Glomerular endothelial cell (primary cell): ENCODE measurements at places on chromosomes 11 and 22.

GRCh38 chr11:116638463-116638862 lies 134.3 kb downstream of the BUD13 start:
- DNase-seq = no peak

GRCh38 chr22:49966041-49966773 lies 5.6 kb downstream of the PIM3 start:
- DNase-seq = no peak

DNA sequence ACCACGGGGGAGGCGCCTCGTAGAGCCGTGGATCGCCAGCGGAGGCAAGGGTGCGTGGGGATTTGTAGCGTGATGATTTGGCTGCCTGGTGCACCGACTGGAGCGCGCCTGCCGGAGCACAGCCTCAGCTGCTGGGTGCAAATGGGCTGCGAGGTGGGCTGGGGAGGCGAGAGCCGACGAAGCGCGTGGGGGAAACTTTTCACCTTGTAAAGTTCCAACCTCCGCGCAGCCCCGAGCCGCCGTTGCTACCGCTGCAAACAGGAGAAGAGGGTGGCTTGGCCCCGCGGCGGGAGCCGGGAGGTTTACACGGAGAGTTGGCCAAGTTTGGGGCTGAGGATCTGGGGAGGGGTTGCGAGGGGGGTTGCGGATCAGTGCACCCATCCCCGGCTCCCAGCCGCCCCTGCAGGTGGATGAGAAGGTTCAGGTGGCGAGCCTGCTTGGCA lies 528 bp downstream of the FAT3 start:
- no peak for DNase-seq

GRCh38 chr11:108512708-108513107 lies 14.5 kb upstream of the POGLUT3 start:
- DNase-seq = no peak

GRCh38 chr11:12139144-12139881 lies 28.9 kb downstream of the MICAL2 start:
- no peak for DNase-seq

- DNase-seq = no peak
Measured at GRCh38 chr11:68014157-68014946, 4.2 kb downstream of the ALDH3B1 start.

GRCh38 chr22:26800858-26801257 lies 143.5 kb downstream of the MIAT start:
- DNase-seq = no peak

GRCh38 chr11:113345978-113346377 lies 31.6 kb downstream of the TTC12 start:
- no peak for DNase-seq

DNA sequence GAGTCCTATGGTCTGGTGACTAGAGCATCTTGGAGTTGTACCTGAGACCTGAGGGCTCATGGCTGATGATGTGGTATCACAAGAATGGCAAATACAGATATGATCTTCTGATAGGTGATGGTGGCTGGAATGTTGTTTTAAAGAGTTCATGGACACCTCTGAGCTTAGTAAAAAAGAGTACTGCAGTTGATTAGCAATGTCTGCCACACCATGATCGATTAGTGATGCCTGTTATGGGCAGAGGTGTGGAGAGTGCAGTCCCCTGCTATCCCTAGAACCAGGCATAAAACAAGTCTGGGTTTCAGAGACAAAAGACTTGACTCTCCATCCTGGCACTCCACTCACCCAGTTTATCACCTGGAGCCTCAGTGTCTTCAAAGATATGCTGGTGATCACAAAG lies 1.4 kb upstream of the BATF2 start:
- DNase-seq = no peak

GRCh38 chr22:45640941-45641621 lies 30.6 kb upstream of the ATXN10 start:
- no peak for DNase-seq

DNA sequence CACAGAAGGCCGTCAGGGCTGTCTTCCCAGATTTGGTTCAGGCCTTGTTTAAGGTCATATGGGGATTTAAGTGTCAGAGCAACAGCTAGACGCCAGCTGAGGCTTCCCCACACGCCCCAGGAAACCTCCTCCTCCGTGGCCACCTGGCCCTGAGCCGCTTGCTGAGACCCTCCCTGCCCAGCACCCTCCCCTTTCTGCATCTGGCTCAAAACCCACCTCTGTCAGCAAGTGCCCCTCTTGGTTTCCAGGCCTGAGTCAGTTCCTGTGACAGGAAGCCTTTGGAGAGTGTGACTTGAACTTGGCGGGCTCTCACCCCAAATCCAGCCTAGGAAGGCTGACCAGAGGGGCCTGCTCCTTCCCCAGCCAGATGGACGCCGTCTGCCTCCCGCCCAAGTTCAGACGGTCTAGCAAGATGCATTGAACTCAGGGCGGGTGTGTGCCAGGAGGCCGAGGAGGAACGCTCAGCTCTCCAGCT lies 561 bp downstream of the FXYD2 start:
- no peak for DNase-seq

DNA sequence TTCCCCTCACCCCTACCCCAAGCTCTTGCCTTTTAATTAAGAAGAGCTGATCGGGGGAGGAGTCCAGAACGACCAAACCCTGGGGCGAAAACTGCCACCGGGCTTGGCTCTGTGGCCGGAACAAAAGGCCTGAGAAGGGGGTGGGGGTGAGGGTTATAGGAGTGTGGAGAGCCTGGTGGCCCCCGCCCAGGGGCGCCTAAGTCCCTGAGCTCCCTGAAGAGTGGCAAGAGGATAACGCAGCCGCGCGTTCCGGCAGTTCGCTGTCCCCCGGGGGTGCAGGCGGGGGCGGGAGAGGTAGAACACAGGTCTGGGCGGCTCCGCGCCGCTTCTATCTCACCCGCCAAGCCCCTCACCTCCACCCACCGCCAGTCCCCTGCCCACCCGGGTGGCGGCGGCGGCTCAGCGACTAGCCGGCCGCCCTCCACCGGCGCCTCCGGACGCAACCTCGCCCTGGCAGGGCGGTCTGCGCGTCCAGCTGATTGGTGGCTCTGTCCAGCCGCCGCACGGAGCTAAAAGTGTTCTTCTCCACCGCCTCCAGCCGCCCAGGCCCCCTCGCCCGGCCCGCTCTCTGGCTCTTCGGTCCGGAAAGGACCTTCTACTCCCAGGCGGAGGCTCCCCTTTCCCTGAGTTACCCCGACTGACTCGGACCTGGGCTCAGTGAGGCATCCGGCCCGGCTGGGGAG lies 18.7 kb upstream of the BDNF start:
- DNase-seq = no peak

DNA sequence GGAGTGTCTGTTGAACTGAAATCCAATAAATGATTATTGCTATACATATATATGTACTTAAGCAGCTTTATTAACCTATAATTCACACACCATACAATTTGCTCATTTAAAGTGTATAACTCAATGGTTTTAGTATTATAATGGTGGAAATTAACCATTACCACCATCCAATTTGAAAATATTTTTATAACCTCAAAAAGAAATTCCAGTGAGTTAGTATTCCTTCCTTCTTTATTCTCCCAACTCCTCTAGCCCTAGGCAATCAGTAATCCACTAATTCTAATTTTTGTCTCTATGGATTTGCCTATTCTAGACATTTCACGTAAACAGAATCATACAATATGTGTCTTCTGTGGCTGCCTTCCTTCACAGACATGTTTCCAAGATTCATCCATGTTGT lies 64.8 kb downstream of the MAPK1 start:
- no peak for DNase-seq

DNA sequence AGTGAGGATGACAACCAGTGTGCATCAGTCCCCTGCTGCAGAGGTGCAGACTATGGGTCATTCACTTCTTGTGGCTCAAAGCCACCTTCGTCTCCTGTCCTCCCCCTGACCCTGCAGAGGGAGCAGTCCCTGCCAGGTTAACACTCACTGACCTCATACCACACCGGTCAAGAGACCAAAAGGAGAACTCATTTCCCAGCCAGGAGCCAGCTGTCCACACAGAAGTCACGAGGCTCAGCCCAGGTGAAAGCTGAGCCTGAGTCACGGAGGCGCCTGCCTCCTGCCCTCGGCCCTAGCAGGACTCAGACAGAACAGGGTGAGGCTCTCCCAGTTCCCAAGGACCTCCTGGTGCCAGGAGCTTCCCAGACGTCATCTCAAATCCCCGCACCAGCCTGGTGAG lies 103.7 kb downstream of the MN1 start:
- no peak for DNase-seq

GRCh38 chr11:115896084-115896483 lies 391.9 kb upstream of the CADM1 start:
- no peak for DNase-seq

- no peak for DNase-seq
Measured at GRCh38 chr11:1779806-1780699, 16.3 kb upstream of the CTSD start.

DNA sequence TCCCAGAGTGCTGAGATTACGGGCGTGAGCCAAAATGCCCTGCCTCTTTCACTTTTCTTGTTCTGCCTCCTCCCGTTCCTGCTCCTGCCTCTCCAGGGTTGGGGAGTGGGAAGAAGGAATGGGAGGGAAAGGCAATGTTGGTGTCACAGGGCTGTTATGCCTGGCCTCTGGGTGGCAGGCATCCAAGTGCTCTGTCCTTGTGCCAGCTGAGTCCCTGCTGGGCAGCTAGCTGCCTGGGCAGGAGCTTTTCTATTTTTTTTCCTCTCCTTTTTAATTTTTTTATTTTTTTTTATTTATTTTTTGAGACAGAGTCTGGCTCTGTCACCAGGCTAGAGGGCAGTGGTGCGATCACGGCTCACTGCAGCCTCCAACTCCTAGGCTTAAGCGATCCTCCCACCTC lies 4.1 kb upstream of the SAC3D1 start:
- no peak for DNase-seq

GRCh38 chr11:50044647-50045046 lies 12.0 kb downstream of the OR4C45 start:
- DNase-seq = no peak

DNA sequence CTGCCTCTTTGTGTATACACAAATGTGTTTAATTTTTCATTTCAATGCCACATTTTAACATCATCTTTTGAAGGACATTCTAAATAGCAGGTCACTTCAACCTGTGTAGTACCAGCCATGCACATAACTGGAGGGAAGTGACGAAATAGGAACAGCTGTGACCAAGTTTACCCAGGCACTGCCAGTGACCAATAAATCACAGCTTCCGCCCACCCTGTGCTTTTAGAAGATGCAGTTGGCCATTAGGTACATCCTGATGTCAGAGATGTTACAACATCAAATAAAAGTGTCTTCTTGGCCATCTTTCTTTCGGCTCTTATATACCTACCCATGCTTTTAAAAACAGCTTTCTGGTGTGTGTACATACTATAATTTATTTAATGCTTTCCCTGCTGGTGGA lies 7.8 kb downstream of the LDLRAD3 start:
- DNase-seq = no peak

DNA sequence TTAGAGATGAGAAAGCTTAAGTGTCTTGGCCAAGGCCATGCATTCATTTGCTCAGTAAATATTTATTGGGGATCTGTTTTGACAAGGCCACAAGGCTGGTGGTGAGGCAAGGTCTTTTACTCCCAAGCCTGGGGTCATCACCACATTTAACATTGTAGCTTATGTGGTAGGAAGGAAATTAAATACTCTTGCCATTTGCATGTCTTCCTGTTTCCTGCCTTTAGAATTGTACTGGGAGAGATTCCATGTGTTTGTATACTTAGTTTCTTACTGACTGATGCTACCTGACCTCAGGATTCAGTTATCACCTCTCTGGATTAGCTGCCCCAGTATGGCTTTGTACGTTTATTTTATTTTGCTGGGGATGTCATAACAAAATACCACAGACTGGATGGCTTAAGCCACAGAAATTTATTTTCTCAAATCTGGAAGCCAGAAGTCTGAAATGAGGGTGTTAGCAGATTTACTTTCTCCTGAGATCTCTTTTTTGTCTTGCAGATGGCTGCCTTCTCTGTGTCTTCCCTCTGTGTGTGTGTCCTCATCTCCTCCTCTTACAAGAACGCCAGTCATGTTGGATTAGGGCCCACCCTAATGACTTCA lies 44.8 kb downstream of the SPECC1L start:
- DNase-seq = no peak

GRCh38 chr11:45659031-45659817 lies 6.2 kb downstream of the CHST1 start:
- DNase-seq = no peak

DNA sequence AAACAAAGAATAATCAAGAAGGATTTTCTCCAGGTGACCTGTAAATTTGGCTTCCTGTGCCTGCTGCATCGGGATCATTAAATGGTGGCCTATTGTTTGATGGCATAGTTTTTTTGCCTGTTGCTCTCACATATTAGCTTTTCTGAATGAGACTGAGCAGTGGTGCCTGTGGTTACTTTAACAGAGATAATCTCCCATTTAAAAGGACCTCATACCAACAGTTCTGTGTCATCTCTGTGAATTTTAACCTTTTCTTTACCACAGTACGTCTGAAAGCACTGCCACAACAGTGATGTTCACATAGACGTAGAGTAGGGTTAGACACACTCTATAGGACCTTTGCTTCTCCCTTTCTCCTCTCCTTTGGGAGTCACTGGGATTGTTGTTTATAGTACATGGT lies 22.9 kb upstream of the RCE1 start:
- DNase-seq = no peak

DNA sequence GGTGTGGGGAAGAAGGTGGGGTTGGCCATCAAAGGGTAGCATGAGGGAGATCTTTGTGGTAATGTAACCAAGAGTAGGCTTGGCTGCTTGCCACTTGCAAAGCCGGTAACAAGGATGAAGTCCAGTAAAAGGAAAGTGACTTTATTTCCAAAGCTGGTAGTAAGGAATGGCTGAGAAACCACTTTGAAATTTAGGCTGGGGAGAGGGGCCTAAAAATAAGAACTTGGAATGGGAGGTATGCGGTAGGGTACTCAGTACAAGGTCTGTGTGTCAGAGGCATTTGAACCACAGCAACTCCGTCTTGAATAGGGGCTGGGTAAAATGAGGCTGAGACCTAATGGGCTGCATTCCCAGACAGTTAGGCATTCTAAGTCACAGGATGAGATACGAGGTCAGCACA lies 216.0 kb upstream of the ISX start:
- DNase-seq = no peak

DNA sequence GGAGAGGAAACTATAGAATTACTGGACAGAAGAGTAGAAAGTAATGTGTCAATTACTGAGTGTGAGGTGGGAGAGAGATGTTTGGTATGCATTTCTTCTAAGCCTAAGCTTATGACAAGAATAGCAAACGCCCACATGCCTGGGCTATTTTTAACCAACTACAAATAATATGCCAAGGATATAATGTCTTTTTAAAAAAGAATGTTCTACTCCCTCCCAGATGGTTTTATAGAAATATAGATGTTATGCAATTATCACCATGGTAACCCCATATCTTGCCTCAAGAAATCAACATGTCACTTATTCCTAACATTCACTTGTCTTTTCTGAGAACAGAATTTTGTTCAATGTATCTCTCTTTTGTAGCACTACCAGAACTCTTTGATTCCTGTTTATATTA lies 996.7 kb upstream of the CHORDC1 start:
- DNase-seq = no peak

DNA sequence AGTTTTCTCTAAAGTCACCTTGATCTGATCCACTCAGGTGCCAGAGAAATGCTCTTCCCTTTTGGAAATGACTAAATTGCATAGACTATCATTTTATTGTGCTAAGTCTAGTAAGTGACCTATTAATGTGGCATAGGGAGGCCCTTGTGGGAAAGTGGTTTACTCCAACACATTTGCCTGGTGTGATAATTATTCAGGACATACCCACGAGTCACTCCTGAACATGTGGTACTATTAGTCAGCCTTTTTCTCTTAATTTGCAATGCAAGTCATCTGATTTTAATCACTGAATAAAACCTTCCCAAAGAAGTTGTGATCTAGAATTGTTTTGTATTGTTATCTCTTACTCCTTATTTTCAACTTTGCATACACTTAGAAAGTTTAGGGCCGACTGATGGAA lies 148.7 kb downstream of the OR4C45 start:
- DNase-seq = no peak

GRCh38 chr11:77322926-77323590 lies 21.6 kb upstream of the GDPD4 start:
- no peak for DNase-seq
